ENCODE measurements at places on chromosomes 16 and 17.

- peak; percentile 39 for DNase-seq
Measured at GRCh38 chr17:3004150-3004801, 59.1 kb downstream of the OR1D5 start.

- DNase-seq: no peak
Measured at GRCh38 chr16:11431915-11432465, 86.7 kb downstream of the RMI2 start.

DNA sequence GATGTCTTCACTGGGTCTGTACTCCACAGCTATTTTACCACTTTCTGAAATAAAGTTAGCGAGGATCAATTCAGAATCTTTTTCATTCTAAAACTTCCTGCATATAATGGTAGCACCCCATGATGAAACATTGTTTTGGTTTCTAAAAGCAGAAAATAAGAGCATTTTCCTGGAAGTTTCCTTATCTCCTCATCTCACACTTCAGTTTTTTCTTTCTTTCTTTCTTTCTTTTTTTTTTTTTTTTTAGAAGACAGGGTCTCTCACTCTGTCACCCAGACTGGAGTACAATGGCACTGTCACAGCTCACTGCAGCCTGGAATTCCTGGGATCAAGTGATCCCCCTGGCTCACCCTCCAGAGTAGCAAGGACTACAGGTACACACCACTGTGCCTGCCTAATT lies 10.3 kb downstream of the RDM1 start:
- DNase-seq: no peak

GRCh38 chr17:57944908-57945307 lies 10.3 kb downstream of the CUEDC1 start:
- DNase-seq: no peak

- DNase-seq: no peak
Measured at GRCh38 chr17:80220736-80221215, 549 bp downstream of the SLC26A11 start.

- DNase-seq: no peak
Measured at GRCh38 chr16:57503366-57503765, 17.1 kb upstream of the DOK4 start.

DNA sequence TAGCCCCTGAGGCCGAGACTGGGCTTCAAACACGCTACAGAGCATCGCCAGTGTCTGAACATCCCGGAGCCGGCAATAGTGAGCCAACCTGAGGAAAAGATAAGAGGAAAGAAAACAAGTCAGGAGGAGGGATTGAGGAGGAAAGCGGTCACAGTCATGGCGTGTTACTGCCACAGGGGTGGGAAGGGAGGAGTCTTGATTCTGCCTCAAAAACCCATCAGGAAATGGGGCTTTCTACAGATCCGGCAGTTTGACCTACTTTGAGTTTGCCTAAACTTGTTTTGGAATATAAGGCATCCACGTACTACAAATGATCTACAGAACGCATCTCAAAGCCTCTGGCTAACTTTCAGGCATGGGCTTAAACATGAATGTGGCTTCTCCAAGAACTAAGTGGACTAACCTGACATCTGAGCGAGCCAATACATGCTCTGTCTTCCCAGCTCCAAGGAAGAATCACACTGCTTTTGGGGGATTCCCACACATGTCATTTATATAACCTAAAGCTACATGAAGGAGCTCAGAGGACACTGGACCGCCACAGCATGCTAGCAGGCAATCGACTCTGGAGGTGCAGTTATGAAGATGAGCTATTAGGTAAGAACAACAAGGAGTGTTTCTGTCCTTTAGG lies 96.6 kb downstream of the WDR59 start:
- no peak for DNase-seq

- DNase-seq: no peak
Measured at GRCh38 chr17:57092171-57092570, 7.1 kb downstream of the AKAP1 start.
